ENCODE measurements at places on chromosomes 4 and X.

DNA sequence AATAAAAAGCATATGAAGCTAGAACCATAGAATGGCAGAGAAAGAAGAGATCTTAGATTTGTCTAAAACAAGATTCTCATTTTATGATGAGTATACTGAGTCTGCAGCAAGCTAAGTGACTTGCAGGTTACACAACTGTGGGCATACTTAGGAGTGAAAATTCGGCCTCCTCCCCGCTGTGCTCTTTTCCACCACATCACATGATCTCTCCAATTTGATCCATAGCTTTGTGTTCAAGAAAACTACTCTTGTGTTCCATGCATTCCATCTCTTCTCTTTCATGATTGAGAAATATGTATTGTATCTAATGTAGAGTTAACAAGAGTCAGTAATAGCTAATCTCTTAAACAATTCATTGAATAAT, 234.3 kb downstream of the SCFD2 start:
- no peak for DNase-seq

DNA sequence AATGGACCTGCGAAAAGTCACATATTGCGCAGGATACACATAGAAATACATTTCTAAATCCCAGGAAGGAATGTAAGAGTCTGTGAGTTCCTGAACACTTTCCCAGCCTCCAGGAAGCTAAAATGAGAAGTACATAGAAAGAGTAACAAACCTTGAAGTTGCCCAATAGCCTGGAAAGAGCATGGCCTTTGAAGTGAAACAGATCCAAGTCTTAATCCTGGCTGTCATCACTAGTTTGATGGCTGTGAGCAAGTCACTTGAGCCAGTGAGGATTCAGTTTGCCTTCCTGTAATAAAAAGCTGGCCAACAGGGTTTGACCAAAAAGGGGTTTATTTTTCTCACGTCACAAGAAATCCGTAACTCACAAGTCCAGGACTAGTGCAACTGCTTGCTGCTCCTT, 69.8 kb downstream of the ARHGEF38 start:
- no peak for DNase-seq

GRCh38 chr4:6753891-6754290, 28.6 kb upstream of the KIAA0232 start:
- no peak for DNase-seq

DNA sequence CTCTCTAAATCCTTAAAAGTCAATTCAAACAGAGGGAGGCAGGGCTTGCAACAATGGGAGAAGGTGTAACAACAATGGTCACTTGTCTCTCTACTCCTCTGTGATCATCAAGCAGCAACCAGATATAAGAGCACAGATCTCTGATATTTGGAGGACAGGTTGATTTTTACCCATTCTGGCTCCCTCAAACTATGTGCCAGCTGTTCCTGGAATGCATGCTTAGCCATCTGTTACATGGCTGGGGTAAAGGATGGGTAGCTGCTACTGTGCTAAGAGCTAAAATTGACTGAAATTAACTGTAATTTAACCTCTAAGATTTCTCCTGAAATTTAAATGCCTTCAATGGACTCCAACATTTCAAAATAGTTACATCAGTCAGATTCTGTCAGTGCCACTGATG, 1459.9 kb downstream of the PCDH7 start:
- no peak for DNase-seq

- no peak for DNase-seq
Observed at GRCh38 chr4:177478496-177478895, 36.3 kb upstream of the AGA start.

GRCh38 chrX:116824785-116825184, 362.0 kb upstream of the CT83 start:
- DNase-seq: no peak

DNA sequence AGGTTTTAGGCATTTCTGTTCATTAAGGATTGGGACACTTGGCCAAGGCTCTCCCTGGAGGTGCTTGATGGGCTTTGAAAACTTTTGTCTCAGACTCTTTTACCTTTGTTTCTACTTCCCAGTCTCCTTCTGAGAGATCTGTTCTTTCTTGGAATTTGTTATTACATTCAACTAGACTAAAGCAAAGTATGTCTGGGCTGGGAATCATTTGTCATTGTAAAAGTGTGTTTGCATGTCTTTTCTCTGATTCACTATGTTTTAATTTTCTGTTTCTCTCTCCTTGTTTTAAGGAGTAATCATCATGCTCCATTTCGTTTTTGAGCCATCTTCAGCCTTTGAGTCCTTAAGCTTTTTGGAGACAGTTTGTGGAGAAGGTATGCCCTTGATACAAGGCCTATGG, 12.2 kb upstream of the PGRMC2 start:
- no peak for DNase-seq

DNA sequence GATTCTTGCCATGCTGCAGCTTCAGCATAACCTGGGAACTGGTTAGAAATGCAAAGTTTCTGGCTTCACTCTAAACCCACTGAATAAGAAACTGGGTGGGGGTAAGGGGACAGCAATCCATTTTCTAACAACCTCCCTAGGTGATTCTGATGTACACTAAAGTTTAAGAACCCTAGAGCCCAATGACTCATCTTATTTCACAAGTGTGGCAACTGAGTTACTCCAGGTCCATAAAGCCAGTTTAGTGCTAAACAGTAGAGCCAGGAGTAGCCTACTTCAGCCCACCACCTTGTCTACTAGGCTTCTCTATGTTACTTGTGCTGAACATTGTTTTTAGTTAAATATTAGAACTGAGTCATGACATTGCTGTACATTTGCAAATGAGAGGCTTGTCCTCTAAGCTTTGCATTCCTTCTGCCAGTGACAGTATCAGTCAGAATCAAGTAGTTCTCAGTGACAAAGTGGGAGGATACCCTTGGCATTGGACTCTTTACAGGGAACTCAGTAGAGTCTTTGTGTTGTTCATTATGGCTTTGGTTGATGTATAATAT, 518.0 kb downstream of the RPA4 start:
- no peak for DNase-seq

DNA sequence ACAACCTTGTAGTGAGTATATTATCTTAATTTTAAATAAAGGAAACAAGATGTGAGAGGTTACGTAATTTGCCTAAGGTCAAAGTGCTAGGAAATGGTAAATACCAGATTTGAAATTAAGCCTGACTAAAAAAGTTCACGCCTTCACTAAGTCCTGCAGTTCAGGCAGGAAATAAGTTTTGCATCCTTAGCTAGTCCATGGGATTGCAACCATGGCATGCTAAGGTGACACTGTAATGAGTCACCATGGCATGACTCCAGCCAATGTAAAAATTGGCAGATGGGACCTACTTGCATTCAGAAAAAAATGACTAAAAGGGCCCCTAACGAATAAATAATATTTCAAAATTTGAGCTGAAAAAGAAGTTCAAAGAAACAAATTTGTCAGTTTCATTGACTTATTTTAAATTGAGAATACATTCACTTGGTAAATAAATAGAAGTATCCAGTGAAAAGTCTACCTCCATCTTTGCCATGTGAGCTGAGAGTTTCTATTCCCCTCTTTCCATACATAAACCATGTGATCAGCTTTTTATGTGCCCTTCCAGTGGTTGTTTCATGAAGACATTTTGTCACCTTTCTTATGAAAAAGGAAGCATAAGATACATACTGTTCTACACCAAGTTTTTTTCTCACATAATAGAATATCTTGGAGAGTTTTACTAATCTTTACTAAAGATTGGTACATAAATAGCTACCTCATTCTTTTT, 72.4 kb downstream of the ANKRD50 start:
- DNase-seq: no peak

- DNase-seq: no peak
Observed at GRCh38 chrX:71245159-71245558, 8.8 kb downstream of the ZMYM3 start.

GRCh38 chr4:81814987-81815541, 343.4 kb upstream of the RASGEF1B start:
- DNase-seq: no peak

DNA sequence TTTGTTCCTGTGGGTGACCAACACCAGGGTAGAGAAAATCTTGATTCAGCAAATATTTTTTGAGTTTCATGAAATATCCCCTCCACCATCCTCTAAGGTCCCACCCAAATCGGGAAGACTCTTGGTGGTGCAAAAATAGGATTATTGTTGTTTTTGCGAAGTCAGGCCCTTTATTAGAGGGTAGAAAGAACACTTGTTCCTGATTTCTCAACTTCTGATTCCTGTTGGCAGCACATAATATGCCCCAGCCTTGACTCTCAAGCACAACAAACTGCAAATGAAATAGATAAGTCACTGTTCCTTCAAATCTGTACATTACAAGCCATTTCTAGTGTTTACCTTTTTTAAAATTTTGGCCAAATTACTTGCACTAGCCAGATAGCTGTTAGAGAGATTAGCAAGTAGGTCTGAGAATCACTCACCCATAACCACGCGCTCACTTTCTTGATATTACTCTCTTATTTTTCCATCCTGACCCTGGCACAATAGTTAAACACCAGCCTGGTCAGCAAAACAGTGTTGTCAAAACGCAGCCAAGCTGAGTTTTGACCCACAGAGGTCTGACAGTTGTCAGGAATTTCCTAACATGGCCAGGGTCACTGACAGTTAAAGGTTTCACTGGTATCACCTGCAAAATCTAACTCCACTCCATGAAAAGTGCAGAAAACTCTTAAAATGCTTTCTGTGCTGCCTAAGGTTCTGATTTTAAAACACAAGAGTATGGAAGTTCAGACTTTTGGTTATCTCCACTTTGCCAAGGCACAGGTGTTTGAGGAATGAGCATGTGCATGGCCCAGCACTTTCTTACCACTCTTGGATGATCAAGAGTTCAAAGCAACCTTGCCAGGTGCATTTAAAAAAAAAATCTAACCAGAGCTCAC, 69.8 kb downstream of the RBM47 start:
- DNase-seq: no peak

- DNase-seq: no peak
Observed at GRCh38 chrX:38923451-38923969, 122.3 kb downstream of the MID1IP1 start.

GRCh38 chrX:154548028-154548316, 552 bp downstream of the IKBKG start:
- no peak for DNase-seq

DNA sequence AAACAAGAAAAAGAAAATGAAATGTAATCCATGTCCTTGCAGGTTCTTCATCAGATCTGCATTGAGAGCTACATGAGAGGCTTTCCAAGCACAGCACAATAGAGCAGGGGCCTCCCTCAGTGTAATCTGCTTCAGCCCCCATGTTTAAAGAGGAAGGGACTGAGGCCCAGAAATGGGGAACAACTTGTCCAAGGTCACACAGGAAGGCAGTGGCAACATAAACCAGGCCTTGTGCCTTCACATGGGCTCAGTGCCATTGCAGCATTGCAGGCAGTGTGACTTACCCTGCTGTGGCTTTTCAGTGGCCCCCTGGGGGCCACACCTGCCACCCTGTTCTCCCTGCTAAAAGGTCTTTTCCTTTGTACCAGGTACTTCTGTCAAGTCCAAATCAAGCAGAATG, 20.9 kb upstream of the CD99L2 start:
- DNase-seq: no peak

- no peak for DNase-seq
Observed at GRCh38 chr4:88381123-88381522, 2.5 kb downstream of the HERC6 start.

- peak; percentile 36 for DNase-seq
Observed at GRCh38 chr4:158809611-158810486, 41.0 kb downstream of the FNIP2 start.

GRCh38 chrX:16666541-16666940, 16.6 kb downstream of the S100G start:
- DNase-seq: no peak

DNA sequence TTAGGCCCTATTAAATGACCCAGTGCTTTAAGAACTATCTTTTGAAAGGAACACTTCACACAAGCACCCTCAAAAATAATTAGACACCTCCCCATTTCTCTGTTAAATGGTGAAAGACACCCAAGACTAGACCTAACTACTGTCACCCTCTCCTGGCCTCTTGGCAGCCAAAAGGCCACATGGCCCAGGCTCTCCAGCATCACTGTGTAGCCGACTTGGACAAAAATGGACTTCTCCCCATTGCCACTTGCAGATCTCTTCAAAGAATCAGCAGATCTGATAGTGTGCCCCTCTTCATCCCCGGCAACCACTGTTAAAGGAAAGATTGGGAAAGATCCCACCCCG, 2.0 kb downstream of the MID1IP1 start:
- no peak for DNase-seq

DNA sequence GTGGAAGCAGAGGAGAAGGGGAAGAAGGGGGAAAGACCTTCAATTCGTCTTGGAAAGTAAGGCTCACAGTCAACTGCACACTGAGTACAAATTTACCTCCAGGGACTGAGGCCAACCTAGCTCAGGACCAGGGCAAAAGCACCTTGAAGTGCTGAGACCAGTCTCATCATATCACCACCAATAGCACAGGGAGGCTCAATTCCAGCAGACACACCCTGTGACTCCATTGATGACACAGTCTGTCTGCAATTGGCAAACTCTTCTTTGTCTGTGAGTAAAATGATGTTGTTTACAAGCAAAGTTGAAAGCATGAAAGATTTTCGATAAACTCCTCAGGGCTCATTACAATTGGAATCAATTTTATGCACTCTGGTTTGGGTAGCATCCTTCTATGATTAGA, 32.3 kb downstream of the TRIML1 start:
- DNase-seq: no peak

DNA sequence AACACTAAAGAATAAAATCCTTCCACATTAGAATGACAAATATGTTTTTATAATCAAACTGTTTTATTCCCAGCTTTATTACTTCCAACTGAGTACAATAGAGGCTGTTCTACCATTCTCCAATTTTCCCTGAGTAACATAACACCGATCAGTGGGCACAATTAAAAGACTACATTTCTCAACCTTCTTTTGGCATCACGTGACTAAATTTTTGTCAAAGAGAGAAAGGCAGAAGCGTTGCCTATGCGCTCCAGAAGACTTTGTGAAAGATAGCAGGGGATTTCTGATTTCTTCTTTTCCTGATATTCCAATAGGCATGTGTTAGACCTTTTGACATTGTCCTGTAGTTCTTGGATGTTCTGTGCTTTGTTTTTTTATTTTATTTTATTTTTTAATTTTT, 1705.6 kb upstream of the PCDH7 start:
- no peak for DNase-seq

DNA sequence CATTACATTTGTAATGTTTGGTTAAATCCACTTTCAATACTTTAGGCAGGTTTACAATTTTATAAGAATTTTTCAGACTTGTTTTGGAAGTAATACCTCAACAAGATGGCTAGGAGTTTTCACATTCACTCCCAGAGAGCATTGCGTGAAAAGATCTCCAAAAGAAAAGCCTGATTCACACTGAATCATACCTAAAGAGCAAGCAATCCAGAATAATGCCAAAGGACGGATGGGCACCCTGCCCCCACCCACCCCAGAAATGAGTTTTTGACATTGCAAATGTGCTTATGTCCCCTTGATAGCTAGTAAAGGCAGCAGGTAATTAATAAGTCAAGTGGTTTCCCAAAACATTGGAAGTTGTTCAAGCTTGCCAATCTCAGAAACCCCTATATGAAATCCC, 557.7 kb upstream of the TENM3 start:
- DNase-seq: no peak

GRCh38 chr4:148067301-148067916, 335.5 kb downstream of the ARHGAP10 start:
- no peak for DNase-seq

GRCh38 chrX:103941201-103941975, 21.0 kb upstream of the TMSB15B start:
- DNase-seq: no peak

- no peak for DNase-seq
Observed at GRCh38 chr4:21366312-21366711, 582.3 kb downstream of the KCNIP4 start.
